AG04449 (cell line): ENCODE measurements at places on chromosomes 6 and 20.

- no peak for DNase-seq
Observed at GRCh38 chr6:53581173-53581773, 36.4 kb upstream of the GCLC start.

GRCh38 chr6:69097948-69098347 lies 462.9 kb downstream of the ADGRB3 start:
- no peak for DNase-seq

DNA sequence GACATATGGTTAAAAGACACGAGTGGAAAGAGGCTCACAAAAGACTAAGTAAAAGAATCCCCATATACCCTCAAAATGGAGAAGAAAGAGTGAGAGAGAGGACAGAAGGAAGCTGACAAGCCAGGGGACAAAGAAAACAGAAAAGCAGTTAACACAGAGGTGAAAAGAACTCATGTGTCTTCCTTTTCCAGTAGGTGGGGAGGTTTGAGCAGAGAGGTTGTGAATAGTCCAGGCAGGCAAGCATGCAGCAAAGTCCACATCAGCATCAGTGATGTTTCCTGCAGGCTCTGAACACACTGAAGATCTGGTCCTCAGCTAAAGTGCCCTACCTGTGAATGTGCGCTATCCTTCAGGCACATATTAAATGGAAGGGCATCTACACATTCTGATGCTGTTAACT lies 196.5 kb upstream of the IRAK1BP1 start:
- no peak for DNase-seq

DNA sequence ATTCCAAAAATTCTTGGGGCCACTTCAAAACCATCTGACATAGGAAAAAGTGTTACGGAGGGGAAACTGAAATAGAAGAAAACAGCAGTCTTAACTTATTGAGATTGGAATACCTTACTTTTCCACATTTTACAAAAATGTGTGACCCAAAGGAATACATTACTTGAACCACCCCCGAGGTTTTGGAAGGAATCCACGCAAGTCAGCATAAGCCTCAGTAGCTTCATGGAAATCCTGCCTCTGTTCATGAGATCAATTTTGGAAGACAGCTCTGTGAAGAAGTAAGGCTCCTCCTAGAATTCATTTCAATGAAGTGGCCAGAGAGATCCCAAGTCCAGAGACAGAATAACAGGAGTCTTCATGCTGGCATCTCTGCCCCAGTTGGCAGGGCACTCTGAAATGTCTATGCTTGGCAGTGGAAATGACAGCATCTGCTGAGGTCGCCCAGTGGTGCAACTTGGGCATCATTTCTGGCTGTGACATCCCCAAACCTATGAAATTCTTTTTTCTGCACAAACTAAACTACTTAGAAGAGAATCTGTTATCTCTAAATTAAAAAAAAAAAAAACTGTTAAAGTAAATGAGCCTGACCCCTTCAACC lies 132.5 kb downstream of the EPM2A start:
- DNase-seq: no peak

DNA sequence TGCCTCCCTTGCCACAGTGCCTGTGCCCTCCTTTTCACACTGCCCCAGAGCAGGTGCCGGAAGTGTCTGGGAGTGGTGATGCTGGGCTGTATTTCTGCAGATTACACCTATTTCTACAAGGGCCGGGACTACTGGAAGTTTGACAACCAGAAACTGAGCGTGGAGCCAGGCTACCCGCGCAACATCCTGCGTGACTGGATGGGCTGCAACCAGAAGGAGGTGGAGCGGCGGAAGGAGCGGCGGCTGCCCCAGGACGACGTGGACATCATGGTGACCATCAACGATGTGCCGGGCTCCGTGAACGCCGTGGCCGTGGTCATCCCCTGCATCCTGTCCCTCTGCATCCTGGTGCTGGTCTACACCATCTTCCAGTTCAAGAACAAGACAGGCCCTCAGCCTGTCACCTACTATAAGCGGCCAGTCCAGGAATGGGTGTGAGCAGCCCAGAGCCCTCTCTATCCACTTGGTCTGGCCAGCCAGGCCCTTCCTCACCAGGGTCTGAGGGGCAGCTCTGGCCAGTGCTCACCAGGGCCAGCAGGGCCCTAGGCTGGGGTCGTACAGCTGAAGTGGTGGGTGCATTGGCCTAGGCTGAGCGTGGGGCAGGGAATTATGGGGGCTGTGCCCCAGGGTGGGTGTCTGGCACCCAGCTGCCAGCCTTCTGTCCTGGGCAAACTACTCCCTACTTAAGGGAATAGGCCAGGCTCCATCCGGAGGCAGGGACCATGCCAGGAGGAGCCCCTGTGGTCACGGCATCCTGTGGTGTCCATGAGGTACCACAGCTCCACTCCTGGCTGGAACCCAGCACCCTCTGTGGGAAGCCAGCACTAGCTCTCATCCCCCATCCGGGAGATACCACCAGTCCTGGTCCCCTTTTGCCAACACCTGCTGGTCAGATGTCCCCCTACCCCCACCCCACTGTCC lies 3.5 kb downstream of the MMP24OS start:
- no peak for DNase-seq

GRCh38 chr6:35087361-35088280 lies 53.5 kb downstream of the TCP11 start:
- DNase-seq: no peak

DNA sequence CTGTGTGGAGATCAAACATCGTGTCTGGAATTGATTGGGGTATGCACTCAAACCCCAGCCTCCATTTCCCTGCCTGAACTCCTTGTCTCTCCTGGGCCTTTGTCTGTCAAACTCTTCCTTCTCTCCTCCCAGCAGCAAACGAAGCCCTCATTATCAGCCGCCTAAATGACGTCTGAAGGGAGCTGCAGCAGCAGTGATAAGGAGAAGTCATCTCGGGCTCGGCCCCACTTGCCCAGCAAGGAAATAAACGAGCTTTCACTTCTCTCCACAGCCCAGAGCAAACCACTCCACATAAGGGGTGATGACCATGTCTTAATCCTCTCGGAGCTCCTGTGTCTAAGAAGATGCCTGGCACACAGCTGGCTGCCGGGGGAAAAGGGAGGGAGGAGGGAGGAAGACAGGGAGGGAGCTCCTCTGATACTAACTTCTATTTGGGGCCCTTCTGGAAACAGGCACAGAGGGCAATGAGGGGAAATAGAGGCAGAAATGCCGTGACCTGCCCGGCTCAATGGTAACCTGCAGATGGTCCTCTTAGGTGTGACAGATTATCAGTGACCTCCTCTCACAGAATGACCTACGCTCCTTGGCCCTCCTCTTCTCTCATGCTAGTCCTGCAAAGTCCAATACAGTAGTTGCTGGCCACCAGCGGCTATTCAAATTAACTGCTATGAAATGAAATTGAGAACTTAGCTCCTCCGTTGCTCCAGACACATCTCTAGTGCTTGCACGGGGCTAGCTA lies 100.4 kb downstream of the PXDC1 start:
- no peak for DNase-seq

DNA sequence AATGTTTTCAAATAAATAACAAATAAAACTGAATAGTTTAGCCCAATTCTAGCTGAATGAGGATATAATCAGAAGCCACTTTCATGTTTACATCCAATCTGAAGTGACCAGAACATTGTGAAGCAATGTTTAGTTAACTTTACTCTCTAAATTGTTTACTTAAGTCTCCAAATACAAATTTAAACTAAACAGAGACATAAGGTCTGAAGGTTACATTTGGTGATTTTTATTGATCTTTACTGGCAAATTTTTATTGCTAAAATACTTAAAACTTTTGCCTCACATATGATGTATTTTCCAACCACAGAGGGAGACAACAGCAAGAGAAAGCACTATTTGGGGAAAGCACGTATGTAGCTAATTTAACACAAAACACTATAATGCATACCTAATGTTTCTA lies 106.8 kb upstream of the THEMIS start:
- DNase-seq: no peak

- no peak for DNase-seq
Observed at GRCh38 chr20:44314870-44315269, 3.9 kb upstream of the FITM2 start.

DNA sequence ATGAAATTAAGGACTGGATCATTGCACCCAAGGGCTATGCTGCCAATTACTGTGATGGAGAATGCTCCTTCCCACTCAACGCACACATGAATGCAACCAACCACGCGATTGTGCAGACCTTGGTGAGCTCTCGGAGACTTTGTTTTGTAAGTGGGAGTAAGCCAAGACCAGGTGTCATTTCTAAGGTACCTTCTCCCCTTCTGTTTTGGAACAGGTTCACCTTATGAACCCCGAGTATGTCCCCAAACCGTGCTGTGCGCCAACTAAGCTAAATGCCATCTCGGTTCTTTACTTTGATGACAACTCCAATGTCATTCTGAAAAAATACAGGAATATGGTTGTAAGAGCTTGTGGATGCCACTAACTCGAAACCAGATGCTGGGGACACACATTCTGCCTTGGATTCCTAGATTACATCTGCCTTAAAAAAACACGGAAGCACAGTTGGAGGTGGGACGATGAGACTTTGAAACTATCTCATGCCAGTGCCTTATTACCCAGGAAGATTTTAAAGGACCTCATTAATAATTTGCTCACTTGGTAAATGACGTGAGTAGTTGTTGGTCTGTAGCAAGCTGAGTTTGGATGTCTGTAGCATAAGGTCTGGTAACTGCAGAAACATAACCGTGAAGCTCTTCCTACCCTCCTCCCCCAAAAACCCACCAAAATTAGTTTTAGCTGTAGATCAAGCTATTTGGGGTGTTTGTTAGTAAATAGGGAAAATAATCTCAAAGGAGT lies 30.4 kb downstream of the TXNDC5 start:
- no peak for DNase-seq

GRCh38 chr6:26501482-26501986 lies 1.4 kb downstream of the BTN1A1 start:
- no peak for DNase-seq

DNA sequence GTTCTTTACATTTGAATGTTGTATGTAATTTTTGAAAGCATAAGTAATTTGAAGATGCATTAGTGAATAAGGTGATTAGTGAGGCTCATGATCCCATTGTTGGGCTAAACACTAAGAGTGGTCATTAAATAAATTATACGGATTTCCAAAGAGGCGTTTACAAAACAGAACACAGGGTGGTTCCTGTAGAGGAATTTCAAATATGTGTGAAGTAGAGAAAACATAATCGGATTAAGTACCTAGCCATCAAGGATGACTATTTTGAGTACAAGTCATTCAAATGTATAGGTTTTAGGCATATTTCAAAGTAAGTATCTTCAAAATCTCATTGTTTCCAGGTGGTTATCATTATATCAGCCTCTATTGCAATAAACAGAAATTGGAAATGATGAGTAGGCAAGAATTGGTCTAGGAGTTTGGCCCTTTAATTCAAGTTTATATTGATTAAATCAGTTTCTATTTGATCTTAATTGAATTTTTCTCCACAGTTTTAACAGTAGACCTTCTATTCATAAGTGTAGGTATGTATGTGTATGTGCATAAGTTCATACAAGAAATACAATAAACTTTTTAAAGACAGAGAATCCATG lies 94.8 kb downstream of the MYLK4 start:
- no peak for DNase-seq

DNA sequence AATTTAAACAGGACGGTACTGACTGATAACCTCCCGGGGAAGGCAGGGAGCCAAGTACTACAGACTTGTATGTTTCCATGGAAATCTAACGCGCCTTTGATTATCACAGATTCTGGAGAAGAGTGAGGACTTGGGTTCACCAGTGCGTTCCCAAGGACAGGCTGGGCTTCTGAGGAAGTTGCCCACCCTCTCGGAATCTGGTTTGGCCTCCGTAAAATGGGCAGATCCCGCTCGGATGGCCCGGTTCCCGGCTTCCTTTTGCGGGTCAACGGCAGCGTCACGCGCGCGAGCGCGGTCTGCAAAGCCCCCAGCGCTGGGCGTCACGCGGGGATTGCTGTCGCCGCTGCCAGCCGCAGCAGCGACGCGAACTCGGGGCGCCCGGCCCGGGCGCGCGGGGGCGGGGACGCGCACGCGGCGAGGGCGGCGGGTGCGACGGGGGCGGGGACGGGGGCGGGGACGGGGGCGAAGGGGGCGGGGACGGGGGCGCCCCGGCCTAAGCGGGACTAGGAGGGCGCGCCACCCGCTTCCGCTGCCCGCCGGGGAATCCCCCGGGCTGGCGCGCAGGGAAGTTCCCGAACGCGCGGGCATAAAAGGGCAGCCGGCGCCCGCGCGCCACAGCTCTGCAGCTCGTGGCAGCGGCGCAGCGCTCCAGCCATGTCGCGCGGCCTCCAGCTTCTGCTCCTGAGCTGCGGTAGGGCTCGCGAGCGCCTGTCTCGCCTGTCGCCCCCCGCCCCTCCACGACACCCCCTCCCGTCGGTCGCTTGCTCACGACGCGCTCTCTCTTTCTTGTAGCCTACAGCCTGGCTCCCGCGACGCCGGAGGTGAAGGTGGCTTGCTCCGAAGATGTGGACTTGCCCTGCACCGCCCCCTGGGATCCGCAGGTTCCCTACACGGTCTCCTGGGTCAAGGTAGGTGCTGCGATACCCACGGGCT lies at the start of gene CD83:
TSS of gene CD83 (plus strand) at position 615 of the 933 bp plus-strand sequence. CDS start at position 655, 40 bp downstream.
- DNase-seq: no peak

DNA sequence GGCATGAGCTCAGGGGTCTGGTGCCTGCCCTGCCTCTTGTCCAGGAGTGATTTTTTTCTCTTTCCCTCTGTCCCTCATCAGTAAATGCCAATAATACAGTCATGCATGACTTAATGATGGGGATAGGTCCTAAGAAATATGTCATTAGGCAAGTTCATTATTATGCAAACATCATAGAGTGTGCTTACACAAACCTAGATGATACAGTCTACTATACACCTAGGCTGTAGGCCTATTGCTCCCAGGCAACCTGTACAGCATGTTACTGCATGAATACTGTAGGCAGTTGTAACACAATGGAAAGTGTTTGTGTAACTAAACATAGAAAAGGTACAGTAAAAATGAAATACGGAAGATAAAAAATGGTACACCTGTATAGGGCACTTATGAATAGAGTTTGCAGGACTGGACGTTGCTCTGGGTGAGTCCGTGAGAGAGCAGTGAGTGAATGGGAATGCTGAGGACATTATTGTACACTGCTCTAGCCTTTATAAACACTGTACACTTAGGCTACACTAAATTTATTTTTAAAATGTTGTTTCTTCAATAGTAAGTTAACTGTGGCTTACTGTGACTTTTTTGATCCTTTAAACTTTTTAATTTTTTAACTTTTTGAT lies 22.1 kb downstream of the PBOV1 start:
- DNase-seq: no peak
